Right lobe of liver (tissue), 6 donors: ENCODE measurements at places on chromosomes 16 and 17. TPM values are rescaled to one million over a fixed set of nuclear protein-coding genes. Genes with fewer than 3 reads are reported as not detected.

DNA sequence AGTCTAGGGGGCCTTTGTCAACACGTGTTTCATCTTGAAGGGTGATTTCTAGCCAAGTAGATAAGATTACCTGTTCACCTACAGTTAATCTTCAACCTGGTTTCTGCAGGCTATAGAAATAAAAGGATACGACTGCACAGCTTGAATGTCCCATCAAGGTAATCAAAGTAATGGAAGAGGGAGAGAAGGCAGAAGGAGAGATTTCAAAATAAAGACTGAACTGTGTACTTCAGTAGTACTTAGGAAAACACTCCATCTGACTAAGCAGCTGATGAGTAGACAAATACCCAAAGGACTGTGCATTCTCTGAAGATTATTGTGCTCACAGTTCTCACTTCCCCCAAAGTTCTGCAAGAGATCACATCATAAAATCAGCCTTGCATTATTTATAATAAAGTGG is 5.8 kb upstream of the RFFL start:
- no peak overlapping the region for H3K4me3 ChIP-seq
- no peaks in the 10 kb centered on the region for H3K27me3 ChIP-seq
- H3K27ac ChIP-seq: no peak overlapping the region
- no peak for DNase-seq
- H3K36me3 ChIP-seq: no peaks in the 10 kb centered on the region
- H3K4me1 ChIP-seq: peaks cover 52% of the 10 kb centered on the region

KRTAP4-1 gene
- not detected for total RNA-seq

CCL7 gene
- not detected for total RNA-seq

GRCh38 chr17:79651266-79651665 is 40.4 kb upstream of the RBFOX3 start:
- no peaks in the 10 kb centered on the region for H3K4me1 ChIP-seq
- H3K4me3 ChIP-seq: no peak overlapping the region
- no peaks in the 10 kb centered on the region for H3K27me3 ChIP-seq
- DNase-seq: no peak

GRCh38 chr16:78773291-78773702 is 673.8 kb downstream of the WWOX start:
- H3K36me3 ChIP-seq: no peaks in the 10 kb centered on the region
- H3K4me1 ChIP-seq: no peaks in the 10 kb centered on the region
- H3K27me3 ChIP-seq: no peaks in the 10 kb centered on the region
- no peak overlapping the region for H3K27ac ChIP-seq
- no peak for DNase-seq

ZFHX3 gene
- 7.6 TPM for total RNA-seq

TP53TG3 gene
- not detected for total RNA-seq

HSD17B2 gene
- total RNA-seq: 79.7 TPM
